NCI-H1048 (cell line): ENCODE measurements at places on chromosomes 2 and 18.

GRCh38 chr2:136253288-136254004, 135.5 kb upstream of the CXCR4 start:
- no peak for DNase-seq

GRCh38 chr18:69943021-69943420, 4.7 kb downstream of the CD226 start:
- no peak for DNase-seq

GRCh38 chr2:131092458-131093005, 728 bp downstream of the FAM168B start:
- DNase-seq = no peak

DNA sequence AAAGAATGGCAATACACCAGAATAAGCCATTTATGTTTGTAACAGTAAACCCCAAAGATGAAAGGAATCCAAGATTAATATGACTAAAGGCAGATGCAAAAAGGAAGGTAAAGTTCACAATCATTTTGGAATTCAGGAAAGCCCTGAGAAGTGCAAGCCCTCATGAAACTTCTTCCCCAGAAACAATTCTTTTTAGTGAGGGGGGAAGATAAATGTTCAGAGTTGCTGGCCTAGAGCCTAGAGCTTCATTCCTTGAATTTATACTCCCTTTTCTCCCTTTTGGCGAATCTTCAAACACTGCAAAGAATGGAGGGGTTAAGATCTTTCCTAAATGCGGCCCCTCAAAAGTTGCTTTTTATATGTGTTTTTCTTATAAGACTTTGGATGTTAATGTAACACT, 368.8 kb downstream of the MEIS1 start:
- DNase-seq = no peak

- DNase-seq = no peak
Observed at GRCh38 chr2:109638795-109639194, 24.6 kb downstream of the SOWAHC start.

DNA sequence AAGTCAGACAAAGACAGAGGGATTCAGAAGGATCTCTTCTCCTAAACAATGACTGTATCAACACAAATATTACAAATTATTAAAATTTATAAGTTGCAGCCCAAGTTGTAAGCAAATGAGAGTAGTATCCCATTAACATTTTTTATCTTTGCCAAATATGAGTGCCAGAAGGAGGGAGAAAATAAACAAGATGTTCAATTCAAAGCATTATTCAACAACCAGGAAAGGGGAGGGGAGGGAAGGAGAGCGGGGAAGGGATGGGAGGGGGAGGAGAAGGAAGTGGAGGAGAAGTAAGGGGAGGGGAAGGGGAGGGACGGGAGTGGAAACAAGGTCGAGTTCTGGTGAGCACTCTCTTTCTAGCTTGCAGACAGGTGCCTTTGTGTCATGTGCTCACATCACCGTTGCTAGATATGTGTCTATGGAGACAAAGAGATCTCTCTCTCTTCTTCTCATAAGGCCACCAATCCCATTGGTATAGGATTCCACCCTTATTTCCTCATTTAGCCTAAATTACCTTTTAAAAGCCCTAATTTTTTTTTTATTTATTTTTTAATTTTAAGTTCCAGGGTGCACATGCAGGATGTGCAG, 679.6 kb upstream of the CHAC2 start:
- DNase-seq = no peak

DNA sequence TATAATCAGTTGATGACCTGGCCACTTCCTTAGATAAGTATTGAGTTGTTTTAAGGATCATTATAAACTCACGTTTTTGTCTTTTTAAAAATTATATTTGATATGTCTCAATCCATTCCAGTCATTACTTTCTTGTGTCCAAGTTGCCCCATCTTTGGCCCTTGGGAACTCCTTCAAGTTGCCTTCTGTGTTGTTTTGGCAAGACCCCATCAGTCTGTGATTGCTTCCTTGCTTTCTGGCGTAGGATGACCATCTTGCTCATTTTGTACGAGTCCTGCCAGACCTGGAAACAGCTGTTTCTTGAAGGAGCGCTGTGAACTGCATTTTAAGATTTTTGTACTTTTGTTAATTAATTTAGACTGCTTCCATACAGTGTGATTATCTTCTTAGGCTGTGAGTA, 68.9 kb upstream of the ITM2C start:
- DNase-seq = no peak
